NCI-H1417 treated with DMSO at 0.1 percent for 48 hours (cell line): ENCODE measurements at places on chromosomes 6 and 20.

DNA sequence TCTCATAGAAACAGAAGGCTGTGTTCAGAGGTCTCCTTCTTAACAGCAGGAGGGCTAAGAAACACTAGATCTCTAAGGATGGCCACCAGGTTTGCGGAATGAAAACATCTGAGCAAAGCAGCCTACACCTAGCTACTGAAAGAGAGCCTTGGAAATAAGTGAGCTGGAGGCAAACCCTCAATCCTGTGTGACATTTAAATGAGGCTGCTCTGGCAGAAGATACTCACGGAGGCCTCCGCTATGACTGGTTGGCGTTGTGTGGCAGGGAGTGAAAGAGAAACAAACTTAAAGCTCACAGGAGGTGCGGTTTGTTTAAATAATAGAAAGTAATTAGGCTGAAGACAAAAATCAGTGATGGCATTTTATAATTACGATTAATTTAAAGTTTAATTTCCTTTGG lies 162.0 kb upstream of the RNF217 start:
- DNase-seq = no peak

GRCh38 chr6:113381959-113382358 lies 475.2 kb upstream of the MARCKS start:
- DNase-seq = no peak

DNA sequence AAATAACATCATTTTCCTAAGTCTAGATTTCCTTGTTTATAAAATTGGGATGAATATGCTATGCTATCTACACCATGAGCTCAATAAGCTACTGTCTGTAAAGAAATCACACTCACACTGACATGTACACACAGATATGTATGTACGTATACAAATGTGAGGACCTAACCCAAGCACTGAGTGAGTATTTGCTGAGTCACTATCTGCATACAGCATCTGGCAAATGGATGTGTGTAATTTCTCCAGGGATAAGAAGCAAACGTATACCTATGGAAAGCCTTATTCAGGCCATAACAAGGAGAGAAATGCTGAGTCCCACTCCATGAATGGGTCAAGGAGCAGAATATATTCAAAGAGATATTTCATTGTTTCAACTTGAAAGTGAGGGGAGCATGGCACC lies 153.9 kb downstream of the LPA start:
- DNase-seq = no peak

DNA sequence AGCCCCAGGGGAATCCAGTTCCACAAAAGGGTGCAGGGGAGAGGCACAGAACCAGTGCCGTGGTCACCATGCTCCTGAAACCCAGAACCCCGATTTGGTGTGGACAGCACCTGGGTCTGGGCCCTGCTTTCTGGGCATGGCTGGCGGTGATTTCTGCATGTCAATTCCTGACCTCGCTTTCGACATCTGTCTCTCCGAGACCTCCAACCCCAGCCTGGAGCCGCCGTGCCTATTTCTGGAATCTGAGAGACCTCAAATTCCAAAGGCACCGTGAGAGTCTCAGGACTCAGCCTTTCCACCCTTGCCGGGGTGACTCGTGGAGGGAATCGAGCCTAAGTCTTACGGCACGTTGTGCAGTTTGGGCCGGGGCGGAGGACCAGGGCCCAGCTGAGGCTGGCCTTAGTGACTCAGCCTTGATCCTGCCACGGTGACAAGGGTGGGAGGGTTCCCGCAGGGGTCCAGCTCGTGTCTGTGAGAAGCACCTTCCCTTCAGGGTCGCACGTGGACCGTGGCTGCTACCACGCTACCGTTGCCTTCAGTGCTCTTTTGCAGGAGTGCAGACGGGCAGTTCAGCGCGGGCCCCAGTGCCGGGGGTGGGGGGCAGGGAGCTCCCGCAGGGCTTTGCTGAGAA lies 133.7 kb downstream of the PXDC1 start:
- DNase-seq = no peak

DNA sequence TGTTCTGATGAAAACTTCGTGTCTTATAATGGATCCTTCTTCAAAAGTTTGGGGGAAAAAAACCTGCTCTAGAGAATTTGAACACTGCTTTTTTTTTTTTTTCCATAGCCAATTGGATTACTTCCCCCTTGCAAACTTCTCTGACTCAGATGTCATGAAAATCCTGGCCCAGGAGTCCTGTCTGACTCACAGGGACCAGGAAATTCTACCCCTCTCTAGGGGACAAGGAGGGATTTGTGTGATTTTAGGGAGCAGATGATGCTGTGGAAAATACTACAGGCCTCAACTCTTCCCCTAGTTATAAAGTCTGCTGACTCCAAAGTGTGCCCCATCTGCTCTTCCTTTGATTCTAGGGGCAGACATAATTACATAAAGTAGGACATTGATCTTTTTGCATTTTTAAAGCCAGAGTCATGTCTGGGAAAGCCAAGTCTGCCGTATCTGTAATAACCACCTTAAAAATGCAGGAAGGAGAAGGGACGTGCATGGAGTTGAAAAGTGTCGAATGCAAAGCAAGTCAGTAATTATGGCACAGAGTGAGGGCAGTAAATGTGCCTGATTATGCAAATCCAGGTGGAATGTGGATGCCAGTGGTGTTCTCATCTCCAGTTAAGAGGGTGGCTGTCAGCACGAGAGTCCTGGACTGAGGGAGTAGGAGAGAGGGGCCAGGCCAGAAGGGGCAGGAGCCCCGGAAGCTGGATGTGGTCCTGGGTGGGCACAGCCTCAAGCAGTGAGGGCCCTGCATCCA lies 144.3 kb upstream of the SULF2 start:
- DNase-seq = no peak

DNA sequence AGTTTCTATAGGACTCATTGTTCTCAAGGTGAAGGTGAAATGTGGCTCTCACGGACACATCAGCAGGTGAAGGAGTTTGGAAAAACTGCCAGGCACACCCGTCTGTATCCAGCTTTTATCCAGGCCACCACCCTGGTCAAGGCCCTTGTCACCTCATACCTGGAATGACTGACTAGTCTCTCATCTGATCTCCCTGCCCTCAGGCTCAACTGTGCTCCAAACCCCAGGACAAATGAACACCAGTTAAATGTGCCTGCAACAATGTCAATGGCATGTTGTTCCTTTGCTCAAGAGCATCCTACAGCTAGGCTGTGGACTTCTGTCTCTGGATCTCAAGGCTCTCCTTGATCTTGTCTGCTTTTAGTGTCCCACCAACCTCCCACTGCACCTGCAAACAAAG lies 47.6 kb upstream of the DSP start:
- DNase-seq = no peak

- DNase-seq = no peak
Observed at GRCh38 chr6:166764473-166765233, 137.6 kb upstream of the RPS6KA2 start.

- DNase-seq = no peak
Observed at GRCh38 chr6:146550911-146551310, 7.3 kb downstream of the RAB32 start.

GRCh38 chr6:96909811-96910210 lies 12.1 kb upstream of the NDUFAF4 start:
- DNase-seq = no peak

- DNase-seq = no peak
Observed at GRCh38 chr6:131682442-131682841, 18.8 kb downstream of the OR2A4 start.

DNA sequence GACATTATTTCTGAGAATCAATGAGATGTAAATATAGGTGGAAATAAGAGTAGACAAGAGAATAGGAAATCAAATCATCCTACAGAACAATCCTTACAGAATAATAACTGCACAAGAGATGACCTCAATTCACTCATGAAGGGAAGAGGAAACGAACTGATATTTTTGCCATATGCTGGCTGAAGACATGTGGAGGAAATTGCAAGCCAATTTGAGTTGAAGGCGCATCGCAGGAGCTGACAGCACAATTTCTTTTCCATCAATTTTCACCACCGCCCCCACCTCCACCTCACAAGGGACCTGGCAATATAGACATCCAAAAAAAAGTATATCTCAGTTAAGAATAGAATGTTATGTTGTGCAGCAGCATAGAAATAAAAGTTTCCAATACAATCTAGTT lies 20.3 kb downstream of the CITED2 start:
- DNase-seq = no peak

DNA sequence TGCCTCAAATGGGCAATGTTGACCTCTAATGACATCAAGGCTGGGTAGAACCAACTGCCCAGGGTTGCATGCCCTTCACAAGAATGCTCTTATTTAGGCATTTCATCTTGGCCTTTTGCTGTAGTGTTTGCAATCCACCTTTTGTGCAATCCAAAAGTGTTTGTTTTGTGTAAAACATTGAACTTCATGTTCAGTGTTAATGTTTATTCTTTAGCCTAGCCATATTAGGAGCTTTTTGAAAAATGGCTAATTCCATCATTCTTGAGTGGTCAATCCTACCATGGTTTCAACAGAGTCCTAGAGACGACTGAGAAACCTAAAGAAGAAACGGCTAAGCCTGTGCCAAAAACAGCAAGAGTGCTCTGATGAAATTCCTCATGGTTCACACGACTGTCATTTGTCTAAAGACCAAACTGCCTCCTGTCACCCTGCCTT lies 279.6 kb upstream of the PRDM1 start:
- no peak for DNase-seq
